ENCODE measurements at places on chromosomes 12 and 14.

GRCh38 chr12:1629338-1630132 is 504 bp downstream of the WNT5B start:
- DNase-seq, result no peak

DNA sequence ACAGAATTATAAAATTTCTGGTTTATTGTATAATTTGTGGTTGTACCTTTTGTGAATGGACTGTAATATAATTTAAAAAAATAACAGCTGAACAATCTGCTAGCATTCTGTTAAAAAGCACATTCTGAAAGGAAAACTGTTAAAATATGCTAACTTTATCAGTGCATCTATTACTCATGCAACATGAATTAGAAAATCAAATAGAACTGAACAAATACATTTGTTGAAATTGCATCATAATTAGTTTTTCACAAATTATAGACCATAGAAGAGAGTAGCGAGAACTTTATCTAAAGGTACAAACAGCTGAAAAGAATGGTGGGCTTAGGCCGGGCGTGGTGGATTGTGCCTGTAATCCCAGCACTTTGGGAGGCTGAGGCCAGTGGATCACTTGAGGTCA is 33.0 kb downstream of the PTPN21 start:
- DNase-seq, result no peak

DNA sequence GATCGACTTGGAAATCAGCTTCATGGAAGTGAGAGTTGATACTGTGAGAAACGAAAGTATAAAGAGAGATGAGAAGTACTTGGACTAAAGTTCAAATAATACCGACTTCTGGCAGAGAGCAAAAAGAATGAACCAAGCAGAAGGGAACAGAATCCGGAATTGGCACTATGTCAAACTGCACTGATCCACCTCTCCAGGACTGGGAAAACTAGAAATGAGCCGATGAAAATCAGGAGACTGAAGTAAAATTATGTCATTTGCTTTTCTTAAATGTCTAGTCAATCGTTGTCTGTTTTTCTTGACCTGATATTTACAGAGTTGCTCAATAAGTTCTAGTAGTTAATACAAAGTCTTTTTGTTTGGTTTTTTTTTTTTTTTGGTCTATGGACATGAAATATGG is 163.0 kb upstream of the FOXG1 start:
- DNase-seq, result no peak

DNA sequence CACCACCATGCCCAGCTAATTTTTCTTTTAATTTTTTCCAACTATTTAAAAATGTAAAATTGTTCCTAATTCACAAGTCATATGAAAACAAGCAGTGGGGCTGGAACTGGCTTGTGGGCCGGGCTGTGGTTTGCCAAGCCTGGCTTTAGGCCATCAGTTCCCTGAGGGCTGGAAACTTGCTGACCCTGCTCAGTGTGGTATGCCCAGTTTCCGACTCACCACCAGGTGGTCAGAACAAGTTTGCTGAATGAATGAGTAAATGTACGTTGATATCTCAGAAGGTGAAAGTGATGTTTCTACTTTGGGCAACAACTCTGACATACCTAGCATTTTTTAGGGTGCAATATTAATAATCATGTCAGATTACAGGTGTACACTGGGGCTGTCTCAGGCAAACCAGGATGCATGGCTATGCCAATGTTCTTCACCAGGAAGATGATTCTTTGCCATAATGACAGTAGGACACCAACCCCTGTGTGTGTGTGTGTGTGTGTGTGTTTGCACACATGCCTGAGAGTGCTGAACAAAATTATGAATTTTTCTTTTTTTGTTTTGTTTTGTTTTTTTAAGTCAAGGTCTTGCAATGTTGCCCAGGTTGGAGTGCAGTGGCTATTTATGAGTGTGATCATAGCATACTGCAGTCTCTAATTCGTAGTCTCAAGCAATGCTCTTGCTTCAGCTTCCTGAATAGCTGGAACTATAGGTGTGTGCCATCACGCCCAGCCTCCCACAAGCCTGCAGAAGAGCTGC is 106.1 kb downstream of the PTPN11 start:
- no peak for DNase-seq

DNA sequence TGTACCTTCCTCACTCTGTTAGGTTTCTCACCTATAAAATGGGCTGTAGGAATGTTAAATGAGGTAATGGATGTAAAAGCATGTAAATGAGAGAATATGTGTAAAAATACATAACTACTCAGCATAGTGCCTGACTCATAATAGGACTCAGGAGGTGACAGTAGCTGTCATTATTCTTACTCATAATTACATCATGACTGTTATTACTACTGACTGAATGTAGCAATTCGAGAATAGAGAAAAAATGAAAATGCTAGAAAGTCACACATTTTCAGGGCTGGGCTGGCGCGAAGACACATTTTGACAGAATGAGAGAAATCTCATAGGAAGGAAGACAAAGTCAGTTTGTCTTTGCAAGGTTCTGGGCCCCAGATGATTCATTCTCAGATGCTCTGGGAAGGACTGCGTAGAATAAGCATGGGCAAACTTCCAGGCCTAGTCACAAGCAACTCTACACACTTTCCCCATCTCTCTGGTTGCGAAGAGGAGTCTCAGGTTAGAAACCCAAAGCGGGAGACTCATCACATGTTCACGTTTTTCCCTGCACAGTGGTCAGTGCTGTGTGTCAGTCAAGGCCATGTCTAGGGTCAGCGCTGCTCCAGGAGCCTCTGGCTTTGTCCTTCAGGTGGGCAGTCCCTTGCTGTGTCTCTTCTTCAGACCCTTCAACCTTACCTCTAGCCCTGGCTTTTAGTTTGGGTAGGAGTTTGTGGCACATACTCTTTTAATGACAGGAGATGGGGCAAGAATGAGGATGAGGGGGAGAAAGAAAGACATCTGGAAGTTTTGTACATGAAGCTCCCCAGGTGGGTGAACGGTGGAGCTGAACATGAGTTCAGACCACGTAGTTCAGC is 8.4 kb downstream of the GPRC5A start:
- peak; percentile 47 for DNase-seq

DNA sequence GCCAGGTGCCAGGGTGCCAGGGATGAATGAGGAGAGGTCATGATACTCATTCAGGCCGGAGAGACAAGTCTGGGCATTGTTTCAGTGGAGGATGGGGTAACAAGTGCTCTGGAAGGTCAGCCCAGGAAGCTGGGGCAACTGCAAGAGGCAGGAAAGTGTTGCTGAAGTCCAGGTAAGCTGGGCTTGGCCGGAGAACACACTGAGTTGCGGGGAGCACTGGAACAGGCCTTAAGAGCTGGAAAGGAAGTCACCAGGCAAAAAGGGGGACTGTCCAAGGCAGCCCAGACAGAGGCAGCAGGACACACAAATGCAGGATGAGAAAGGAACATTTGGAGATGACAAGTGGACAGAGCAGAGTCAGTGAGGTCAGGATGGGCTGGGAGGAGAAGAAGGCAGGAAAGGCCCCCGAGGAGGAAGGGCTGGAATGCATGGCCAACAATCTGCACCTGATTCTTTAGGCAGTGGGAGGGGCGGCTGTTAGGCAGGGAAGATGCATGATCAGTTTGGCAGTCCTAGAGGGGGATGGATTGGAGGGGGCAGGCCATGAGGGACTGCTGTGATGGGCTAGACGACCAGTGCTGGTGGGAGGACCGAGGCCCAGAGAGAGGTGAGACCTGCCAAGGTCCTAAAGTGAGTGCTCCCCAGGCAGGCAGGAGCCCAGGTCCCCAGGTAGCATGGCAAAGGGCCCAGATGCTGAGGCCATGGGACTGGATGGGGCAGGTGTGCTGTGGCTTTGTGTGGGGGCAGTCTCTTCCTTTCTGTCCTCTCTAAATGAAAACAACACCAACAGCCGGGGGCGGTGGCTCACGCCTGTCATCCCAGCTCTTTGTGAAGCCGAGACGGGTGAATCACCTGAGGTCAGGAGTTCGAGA is 17.2 kb upstream of the HHIPL1 start:
- no peak for DNase-seq

- no peak for DNase-seq
Measured at GRCh38 chr14:92946847-92947545, 24.0 kb downstream of the CHGA start.

GRCh38 chr12:119693511-119693910 is 25.6 kb downstream of the PRKAB1 start:
- DNase-seq, result no peak

DNA sequence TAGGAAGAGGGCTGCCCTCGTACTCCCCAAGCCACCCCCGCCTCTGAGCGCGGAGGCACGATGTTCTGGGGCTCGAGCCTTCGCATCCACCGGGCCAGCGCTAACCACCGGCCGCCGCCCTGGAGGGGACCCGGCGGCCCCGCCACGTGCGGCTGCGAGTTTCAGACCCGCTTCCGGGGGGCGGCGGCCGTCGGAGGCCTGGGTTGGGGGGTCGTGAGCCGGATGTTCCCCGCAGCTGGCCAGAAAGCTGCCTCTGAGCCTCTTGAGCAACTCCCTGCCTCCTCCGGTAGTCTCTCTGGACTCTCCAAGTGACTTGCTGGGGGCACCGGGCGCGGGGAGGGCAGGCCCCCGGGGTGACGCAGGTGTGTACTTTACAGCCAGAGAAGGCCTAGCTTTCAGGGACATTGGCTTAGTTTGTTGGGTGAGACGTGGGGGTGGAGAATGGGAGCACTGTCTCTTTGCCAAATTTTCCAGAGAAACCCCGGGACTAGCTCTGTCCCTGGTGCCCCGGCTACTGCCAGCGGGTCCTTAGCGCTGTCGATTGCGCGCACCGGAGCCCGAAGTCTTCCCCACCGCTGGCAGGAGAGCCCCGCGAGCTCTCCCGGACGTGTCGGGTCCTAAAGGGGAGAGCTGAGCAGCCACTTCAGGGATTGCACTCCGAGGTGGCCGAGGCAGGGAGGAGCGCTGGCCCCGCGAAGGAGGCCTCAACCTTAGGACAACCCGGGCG is 15.6 kb downstream of the OTX2 start:
- no peak for DNase-seq

- no peak for DNase-seq
Measured at GRCh38 chr14:65803885-65804284, 391.4 kb downstream of the FUT8 start.

- no peak for DNase-seq
Measured at GRCh38 chr14:69699748-69700303, 67.1 kb upstream of the SRSF5 start.

GRCh38 chr12:47989666-47990065 is 14.6 kb downstream of the COL2A1 start:
- DNase-seq, result no peak

DNA sequence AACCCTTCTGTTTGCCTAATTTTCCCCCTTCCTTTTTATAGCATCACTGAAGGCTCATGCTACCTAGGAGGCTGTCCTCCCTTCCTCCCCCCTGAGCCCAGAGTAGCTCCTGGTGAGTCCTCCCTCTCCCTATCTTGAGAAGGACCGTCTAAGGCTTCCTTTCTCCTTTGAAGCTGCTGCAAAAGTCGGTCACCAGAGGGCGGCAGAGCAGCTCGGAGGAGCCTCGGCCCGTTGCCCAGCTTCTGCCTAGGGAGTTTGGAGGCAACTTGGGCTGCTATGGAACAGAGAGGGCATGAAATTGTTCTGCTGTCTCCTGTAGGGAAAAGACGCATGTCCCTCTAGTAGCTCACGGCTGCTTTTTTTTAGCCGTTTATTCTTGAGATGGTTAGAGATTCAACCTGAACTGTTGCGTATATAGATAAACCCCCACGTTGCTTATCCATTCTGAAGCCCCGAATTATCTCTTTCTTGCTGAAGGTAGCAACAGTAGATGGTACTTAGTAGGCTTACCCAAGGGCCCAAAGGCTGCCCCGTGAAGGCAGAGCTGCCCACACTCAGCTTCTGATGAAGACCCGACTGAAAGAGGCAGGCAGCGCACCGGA is 5.7 kb downstream of the WNT5B start:
- peak; percentile 60 for DNase-seq

GRCh38 chr12:58530742-58531062 is 389.6 kb downstream of the LRIG3 start:
- no peak for DNase-seq

GRCh38 chr12:43336962-43337555 is 214.9 kb downstream of the ADAMTS20 start:
- peak; percentile 22 for DNase-seq

- DNase-seq, result no peak
Measured at GRCh38 chr14:89652352-89652751, 235.3 kb upstream of the FOXN3 start.

- DNase-seq, result peak; percentile 69
Measured at GRCh38 chr14:24366721-24367513, 1.1 kb upstream of the NFATC4 start.

Measured in GM12865 (cell line).